Activated naive CD4-positive, alpha-beta T cell treated with Interleukin-2 at 50 U/mL for 16 hours (primary cell): ENCODE measurements at places on chromosomes 1 and 21.

DNA sequence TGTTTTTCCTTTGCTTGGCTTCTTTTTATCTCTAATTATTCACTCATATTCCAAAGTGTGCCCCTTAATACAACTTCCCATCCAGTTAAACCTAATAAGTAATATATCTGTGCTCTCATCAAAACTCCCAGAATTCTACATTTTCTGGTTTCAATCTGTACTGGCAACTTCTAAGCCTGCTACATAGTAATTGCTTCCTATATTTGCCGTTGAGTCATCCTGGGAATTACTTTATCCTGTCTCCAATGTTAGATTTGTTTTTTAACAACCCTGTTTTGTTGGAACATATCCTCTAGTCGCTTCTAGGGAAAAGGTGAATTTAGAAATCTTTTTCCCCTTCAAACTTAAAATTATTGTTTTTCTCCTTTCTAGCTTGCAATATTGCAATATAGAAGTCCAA, 620.5 kb upstream of the PKN2 start:
- no peak for DNase-seq

DNA sequence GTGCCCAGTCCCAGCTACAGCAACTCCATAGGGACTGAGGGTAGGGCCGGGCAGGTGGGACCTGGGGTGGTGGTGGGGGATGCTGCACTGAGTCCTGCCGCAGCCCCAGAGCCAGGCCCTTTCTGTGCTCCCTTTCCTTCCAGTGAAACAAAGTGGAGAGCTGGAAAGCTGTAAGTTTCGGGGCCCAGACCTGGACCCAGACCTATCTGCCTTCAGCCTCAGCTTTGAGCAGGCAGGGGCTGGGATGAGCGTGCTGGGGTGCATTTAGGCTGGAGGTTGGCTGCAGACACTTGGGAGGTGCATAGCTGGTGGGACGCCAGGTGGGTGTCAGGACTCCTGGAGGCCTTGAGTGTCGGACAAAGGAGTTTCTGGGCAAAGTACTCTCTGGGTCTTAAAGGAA, 92.7 kb upstream of the C1orf174 start:
- DNase-seq = no peak

DNA sequence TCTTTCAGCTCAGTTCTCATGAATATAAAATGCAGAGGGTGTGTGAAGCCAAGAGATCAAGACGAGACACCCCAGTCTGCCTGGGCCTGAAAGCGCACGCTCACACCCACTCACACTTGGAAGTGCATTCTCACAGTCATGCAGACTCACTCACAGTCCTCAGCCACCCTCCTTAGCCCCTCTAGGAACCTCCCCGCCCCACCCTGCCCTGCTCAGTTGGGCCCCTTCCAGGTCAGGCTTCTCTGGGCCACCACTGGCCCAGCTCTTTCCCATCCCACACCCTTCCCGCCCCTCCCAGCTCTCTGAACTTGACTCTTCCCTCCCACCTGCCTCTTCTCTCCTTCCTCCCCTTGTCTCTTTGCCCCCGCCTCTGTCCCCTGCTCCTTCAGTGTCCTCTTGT, 93.8 kb downstream of the EPHB2 start:
- no peak for DNase-seq

- no peak for DNase-seq
These were observed 39.7 kb downstream of the CHML start for GRCh38 chr1:241600496-241600901.

DNA sequence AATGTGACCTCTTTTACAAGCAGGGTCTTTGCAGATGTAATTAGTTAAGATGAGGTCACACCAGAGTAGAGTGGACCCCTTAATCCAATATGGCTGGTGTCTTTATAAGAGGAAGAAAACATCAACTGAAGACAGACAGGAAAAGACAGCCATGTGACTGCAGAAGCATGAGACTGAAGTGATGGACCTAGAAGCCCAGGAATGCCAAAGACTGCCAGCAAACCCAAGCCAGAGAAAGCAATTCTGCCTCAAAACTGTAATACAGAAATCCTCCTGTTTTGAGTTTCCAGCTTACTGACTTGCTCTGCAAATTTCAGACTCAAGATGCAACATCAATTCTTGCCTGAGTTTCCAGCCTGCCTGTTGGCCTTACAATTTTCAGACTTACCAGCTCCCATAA, 17.3 kb downstream of the ENAH start:
- no peak for DNase-seq

DNA sequence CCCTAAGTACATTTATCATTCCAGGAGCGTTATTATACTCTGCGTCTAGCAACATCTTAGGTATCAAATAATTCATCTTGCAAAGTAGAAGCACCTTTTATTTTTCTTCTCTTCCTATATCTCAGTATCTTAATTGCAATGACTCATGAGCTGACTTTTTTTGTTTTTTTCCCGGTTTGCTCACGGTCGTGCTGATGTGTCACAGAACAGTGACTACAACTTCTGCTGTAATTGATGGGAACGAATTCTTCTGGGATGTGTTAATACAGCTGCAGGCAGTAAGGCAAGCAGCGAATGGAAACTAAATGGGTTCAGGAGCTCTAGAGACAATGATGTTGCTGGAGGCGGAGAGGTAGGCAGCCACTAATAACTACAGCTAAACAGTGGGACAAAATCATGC, 89.8 kb upstream of the TMPRSS15 start:
- DNase-seq = no peak

GRCh38 chr1:94247138-94248094, 10.0 kb upstream of the ARHGAP29 start:
- no peak for DNase-seq

DNA sequence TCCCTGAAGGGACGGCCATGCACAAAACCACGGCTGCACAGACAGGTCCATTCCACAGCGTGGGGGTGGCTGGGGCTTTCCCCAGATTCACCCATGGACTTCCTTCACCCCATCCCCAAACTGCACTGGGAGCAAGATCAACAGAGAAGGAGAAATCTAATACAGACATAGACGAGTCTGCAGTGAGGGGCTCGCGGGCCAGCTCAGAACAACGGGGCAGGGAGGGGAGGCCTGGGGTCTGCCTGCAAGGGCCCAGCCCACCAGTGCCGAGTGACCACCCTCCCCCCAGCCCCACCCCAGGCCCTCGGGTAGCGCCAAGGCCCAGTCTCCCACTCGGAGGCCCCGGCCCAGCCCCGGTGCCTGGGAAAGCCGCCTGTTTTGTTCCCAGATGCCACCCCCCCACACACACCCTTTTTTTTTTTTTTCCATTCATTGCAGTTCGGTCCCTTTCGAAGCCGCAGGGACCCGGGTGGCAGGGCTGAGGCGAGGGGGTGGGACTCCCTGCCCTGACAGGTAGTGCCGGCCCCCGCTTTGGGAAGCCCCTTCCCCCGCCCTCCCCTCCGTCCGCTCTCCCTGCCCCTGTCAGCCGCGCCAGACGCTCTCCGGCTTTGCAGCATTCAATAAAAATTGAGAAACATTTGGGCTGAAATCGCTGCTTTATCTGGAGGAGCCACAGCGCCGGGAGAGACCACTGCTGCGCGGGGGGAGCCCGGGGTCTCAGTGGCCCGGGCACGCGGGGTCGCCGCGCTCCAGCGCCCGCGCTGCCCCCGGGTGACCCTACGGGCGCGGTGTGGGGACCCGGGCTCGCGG, 543 bp upstream of the EPHB2 start:
- DNase-seq = peak; percentile 37

- no peak for DNase-seq
These were observed 85.4 kb upstream of the TIAM1 start for GRCh38 chr21:31429506-31429905.

DNA sequence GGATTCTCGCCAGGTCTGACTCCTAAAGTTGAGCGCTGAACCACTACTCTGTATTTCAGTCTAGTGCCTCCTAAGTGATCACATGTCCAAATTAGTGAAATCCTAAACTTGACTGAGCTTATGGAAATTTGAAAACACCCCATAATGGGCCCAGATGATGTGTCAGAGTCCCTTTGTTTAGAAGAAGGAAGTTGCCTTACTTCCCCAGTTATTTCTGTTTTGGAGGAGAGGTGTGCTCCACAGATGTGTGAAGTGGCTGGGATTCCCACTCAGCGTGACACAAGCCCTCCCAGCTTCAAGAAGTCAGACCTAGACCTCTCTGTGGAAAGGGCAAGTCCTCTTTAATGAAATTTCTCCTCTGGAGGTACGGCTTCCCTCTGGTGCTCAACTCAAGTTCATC, 188.8 kb downstream of the TTLL7 start:
- no peak for DNase-seq

DNA sequence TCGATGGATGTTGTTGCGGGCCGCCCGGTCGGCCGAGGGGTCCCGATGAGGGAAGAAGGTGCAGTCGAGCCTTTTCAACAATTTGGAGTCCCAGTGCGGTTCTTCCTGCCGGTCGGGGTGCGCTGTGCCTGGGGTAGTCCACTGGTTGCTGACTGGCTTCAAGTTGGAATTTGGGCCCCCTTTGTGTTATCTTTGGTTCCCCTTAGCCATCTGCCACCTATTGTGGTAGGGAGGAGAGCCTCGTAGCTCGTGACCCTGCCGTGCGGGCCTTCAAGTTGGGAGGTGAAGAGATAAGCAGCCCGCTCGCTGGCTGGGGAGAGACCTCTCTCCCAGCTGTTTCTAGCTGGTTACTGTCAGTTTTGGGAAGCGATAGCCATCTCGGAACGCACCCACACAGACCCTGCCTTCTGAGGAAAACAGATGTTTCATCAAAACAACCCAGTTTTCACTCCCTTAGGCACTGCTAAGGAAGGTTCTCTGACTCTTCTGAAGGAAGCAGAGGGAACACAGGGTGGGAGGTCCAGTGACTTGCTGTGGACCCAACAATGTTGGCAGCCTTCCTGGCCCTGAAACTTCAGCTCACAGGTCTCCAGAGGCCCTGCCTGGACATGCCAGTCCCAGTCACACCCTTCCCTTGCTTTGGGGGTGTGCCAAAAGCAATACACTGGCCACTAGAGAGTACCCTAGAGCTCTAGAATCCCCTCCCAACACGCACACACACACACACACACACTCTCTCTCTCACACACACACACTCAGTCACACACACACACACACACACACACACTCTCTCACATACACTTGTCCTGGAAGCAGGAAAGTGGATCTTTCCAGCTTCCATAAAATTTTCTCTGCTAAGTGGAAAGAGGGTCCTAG, 1.0 kb downstream of the BTG2 start:
- DNase-seq = peak; percentile 42

DNA sequence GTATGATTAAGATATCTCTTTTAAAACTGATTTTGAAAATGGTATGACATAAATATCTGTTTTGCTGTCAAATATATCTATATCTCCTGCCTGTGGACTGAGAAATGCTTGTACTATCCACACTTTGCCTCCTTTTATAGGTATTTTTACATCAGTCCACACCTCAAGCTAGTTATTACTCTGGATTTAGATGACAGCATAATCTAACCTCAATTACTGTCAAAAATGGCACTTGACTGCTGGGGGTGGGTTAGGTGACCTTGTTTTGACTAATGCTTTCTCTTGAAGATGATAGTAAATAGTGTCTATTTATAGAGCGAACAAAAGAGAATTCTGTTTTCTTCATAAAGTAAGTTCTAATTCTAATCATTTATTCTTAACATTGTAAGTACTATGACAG, 9.1 kb downstream of the ADGRL2 start:
- no peak for DNase-seq

- DNase-seq = no peak
These were observed 389.7 kb downstream of the LMO4 start for GRCh38 chr1:87718241-87718950.

DNA sequence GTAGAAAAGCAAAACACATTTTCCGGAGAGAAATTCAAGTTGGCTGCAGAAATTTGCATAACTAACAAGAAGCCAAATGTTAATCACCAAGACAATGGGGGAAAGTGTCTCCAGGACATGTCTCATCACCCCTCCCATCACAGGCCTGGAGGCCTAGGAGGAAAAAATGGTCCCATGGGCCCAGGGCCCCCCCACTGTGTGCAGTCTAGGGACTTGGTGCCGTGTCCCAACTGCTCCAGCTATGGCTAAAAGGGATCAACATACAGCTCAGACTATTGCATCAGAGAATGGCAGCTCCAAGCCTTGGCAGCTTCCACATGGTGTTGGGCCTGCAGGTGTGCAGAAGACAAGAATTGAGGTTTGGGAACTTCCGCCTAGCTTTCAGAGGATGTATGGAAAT, 138.2 kb downstream of the USH2A start:
- DNase-seq = no peak

DNA sequence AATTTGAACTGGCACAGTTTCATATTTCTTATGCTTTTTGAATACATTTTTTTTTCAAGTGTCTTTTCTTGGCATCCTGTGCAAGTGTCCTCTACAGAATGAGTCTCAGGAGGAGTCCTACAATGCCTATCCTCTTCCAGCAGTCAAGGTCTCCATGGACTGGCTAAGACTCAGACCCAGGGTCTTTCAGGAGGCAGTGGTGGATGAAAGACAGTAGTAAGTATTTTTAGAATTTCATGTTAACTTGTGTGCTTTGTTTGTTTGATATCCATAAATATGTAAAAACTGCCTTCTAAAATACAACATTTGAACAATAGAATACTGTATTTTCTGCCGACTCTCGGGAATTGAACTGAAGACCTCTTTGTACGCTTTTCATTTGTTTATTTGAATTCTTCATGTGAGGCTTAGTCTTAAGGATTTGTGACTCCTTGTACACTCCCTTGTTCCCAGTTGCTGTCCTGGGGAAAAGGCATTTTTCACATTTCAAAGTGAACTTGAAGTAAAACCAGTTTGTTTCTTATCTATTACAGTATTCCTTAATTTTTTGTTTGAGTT, 56.6 kb downstream of the NCF2 start:
- DNase-seq = no peak

- DNase-seq = no peak
These were observed 2.3 kb upstream of the MOB3C start for GRCh38 chr1:46618754-46619415.

DNA sequence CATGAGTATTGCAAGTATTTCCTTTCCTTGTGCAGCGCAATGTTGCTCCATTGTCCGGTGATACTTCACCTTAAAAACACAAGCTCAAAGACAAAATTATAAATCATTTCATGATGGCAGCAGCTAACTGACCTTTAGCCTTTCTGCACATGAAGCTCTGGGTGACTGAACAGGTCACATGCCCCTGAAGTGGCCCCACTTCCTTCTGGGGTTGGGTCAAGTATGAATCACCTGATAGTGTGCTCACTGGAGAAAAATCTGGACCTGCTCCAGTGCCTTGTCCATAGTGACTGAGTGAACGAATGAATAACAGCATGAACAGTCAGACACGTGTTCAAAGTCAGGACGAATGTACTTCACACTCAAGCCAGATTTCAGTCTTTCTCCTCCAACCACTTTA, 658.9 kb downstream of the NPHP4 start:
- DNase-seq = no peak

DNA sequence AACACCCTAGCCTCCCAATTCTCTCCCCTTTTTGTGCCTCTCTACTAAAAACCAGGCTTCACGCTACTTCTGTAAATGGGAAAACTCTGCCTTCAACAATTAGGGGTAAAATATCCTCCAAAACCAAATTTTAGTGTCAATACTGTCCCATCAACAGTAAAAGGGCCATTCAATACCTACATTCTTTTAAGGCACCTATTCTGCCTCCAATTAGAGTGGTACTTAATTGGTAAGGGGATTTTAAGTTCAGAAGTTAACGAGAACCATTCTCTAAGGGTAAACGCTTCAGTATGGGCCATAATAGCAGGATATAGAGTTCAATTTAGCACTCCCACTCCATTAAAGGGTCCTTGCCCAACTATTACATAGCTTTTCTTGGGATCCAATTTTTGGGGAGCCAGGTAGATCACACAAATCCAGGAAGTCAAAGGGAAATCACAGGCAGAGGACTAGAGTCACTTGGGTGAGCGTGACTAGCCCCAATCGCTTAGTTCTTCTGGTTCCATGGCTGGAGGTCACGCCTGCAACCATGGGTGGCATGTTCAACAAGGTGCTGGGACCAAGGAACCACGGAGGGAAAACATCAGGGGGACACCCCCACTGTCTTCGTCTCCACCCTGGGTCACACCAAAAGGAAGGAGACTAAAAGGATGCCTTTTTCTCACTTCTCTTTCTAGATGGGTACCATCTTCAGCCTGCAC, 20.1 kb upstream of the BSDC1 start:
- DNase-seq = no peak
